ENCODE measurements at places on chromosomes 3 and 15. TPM values are rescaled to one million over a fixed set of nuclear protein-coding genes. Genes with fewer than 3 reads are reported as not detected.

DNA sequence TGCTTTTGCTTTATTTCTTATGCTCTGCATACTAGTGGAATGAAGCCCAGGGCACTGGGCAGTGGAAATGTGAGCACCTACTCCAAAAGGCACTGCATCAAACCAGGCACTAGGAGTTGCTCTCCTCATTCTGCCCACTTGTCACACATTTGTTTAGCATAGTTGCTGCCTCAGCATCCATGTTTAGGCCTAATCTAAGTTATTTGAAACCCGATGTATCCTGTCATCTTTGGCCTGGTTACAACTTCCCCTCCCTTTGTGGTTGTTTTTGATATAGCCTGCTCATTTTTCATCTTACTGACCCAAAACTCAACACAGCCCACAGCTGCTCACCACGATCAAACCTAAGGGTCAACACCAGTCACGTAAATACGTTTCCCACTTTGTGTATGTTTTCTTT lies 82.2 kb upstream of the SELENOK start:
- DNase-seq = no peak

- no peak for DNase-seq
These were observed 1.2 kb downstream of the SHISA5 start for GRCh38 chr3:48502728-48503168.

GRCh38 chr3:108718454-108718853 lies 38.8 kb downstream of the RETNLB start:
- DNase-seq = no peak

The CCR3 gene
- polyA plus RNA-seq = not detected

- DNase-seq = no peak
These were observed 600 bp downstream of the FBXO45 start for GRCh38 chr3:196569003-196569516.

The EFCC1 gene
- polyA plus RNA-seq = 4.3 TPM

All from urinary bladder (tissue), 4 donors.